SJSA1 (cell line): ENCODE measurements at places on chromosomes 6 and 20. TPM values are rescaled to one million over a fixed set of nuclear protein-coding genes. Genes with fewer than 3 reads are reported as not detected.

DNA sequence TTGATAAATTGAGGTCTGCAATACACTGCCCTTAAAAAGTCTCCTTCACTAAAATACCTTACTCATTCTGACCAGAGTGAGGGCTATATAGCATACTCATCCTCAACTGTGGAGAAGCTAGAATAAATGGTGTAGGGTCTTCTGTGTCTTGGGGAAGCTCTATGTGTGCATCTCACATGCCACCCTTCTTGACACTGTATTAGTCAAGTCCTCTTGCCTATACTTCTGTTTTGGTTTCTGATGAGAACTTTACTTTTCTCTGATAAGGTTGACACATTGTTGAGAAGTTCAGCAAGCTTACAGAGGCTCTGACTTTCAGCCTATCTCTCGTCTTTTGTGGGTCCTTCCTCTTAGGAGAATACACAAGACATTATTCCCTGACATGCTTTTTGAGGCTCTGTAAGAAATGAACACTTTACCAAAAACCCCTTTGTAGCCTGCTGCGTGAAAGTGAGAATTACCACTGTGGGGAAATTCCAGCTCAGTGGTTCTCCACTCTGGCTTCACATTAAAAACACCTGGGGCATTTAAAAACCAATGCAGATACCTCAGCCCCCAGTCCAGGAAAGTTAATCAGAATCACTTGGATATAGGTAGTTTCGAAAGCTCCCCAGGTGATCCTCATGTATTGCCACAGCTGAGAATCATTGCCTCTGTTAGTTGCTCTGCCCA is 372.1 kb upstream of the HS3ST5 start:
- DNase-seq = no peak

GRCh38 chr6:29992807-29993206 is 50.5 kb downstream of the HLA-A start:
- no peak for DNase-seq

- no peak for DNase-seq
Observed at GRCh38 chr20:20003031-20003954, 13.9 kb upstream of the NAA20 start.

The BTNL2 gene
- not detected in 2 replicates for total RNA-seq

The EPPIN gene
- total RNA-seq = not detected in 2 replicates
